T47D (cell line): ENCODE measurements at places on chromosomes 12 and 14.

- DNase-seq = no peak
Measured at GRCh38 chr14:81452341-81453133, 52.4 kb upstream of the STON2 start.

GRCh38 chr12:71411635-71412034 lies 28.0 kb upstream of the LGR5 start:
- no peak for DNase-seq

DNA sequence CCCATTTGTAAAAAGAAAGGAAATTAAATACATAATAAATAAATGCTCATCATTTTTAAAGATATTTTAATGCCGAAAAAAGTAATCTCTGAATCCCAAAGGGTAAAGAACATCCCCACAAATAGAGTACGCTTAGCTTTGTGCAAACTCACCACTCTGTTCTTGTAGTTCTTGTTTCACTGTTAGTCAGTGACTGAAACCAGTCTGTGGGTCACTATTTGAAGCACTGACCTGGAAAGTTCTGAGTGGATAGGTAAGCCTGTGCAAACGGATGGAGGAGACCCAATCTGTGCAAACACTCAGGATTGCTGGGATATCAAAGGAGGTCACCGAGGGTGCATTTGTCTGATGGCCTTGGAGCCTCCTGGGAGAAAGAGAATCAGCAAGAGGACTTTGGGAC lies 68.1 kb upstream of the TSPAN11 start:
- no peak for DNase-seq

DNA sequence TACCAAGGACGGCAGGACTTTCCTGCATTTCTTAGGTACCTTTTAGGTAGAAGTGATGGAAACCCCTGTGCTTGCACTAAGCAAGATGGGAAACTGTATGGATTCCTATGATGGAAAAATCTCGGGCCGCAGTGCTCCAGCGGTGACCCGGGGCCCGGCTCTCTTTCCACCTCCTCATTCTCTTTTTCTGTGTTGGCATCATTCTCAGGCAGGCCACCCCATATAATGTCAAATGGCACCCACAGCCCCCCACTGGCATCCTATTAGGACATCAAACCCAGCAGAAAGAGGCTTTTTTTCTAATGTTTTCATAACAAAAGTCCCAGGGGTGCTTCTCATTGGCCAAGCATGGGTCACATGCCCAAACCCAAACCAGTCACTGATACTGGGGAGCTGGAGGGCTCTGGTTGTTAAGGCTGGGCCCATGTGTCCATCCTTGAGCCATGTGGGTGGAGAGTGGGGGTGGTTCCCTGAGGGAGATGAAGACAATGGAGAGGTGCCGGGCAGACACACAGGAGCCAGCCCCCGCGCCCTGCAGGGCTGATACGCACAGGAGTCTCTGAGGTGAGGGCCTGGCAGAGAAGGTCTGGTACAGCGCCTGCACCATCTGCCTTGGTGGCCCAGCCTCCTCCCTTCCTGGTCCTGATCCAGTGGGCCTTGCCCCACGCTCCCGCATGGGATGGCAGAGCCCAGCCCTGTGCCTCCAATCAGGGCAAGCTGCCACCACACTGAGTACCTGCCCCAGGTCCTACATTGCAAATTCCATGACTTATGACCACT lies 142.1 kb downstream of the CALM1 start:
- no peak for DNase-seq

DNA sequence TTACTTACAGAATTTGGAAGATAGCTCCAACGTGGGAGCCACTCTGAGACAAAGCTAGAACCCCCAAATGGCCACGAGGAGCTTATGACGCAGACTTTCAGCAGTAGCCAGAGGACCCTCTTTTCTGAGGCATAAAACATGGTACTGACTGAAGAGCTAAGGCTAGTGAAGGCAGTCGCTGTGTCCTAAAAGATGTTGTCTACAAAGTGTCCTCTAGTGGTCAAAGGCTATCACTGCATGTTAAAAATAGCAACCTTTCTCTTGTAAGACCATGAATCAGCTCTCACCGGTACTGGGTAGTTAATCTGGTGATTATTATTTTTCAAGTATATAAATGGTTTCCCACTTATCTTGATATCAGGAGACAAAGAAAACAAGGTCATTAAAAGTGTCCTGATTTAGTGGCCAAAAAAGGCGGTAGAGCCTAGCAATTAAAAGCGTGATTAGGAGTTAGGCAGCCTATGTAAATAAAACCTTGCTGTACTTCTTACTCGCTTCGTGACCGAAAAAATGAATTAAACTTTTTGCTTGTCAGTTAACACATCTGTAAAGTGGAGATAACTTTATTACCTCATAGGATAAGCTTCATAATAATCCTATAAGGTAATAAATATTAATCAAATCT lies 47.0 kb upstream of the LGR5 start:
- peak; percentile 67 for DNase-seq

DNA sequence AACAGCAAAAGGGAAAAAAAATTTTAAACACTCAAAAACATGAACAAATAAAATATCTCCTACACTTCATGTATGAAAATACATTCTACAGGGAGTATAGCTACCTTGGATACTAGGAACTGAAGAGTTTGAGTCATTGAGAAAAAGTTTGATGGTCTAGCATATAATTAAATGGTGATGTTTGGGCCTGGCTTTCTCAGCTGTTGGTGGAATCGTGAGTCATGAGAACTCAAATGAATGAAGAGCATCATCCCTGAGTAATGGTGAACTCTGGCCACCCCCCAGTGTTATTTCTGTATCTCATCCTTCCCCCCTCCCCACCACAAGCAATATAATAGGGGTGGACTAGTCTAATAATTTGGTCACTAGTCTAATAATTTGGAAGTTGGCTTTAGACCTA lies 6.7 kb upstream of the SLC6A15 start:
- DNase-seq = no peak

DNA sequence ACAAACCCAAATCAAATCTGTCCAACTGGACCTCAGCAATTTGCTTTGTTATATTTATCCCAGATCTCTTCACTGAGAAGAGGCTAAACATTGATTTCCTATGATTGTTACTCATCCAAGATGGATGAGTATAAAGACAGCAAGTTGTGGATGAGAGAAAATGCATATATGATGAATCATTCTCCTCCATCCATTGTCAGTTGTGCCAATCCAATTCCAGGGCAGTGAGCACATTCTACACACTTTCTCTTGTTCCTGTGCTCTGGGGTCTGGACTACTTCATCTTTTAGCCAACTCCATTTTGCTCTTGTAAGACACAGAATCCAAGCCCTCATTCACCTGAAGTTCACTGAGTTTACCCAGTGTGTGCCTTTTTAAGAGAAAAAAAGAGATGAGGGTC lies 105.7 kb downstream of the GCH1 start:
- DNase-seq = no peak

- DNase-seq = no peak
Measured at GRCh38 chr12:64203775-64204174, 18.3 kb downstream of the KICS2 start.

DNA sequence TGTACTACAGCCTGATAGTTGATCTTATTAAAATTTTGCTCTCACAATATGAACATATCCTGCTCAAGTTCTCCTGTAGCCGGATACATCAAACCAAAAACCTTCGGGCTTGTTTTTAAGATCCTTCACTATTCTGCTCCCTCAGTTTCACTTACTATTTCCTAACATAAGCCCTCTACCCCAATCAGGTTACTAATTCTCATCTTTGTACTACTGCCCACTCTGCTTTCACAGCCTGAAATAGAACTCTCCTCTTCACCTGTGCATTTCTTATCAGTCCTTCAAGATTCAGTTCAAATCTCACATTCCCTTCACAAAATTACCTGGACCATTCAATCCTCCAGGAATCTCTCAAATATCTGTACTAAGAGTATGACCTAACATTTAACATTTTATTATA lies 14.2 kb downstream of the PAWR start:
- DNase-seq = no peak

DNA sequence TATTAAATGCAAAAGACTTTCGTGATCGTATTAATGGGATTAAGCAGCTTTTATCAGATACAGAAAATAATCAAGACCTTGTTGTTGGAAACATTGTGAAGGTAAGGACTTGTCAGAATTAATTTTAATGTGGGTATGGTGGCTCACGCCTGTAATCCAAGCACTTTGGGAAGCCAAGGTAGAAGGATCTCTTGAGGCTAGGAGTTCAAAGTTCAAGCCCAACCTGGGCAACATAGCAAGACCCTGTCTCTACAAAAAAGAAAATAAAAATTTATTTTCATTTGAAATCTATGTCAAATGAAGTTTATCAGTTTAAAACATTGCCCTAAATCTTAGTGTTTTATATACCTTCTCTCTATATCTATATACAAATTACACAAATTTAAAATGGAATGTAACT lies 17.2 kb upstream of the PRPF39 start:
- DNase-seq = no peak
